ENCODE measurements at places on chromosomes 1 and 21. TPM values are rescaled to one million over a fixed set of nuclear protein-coding genes. Genes with fewer than 3 reads are reported as not detected.

DNA sequence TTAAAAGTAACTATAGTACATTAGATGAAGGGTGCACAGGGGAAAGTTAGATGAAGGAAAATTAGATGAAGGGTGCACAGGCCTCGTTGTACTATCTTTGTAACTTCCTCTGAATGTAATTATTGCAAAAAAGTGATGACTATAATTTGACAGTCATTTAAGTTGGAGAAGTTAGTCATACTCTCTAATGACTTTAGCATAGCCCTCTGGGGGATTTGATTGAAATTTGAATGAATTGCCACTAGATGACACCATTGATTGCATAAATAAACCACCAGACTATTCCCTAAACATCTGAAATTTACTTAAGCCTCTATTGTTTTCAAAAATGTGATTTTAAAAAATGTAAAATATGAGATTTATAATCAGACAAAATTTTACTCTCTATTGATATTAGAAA lies 102.6 kb downstream of the TPR start:
- H3K36me3 ChIP-seq = no peaks in the 10 kb centered on the region
- H3K4me1 ChIP-seq = no peaks in the 10 kb centered on the region
- H3K27me3 ChIP-seq = no peaks in the 10 kb centered on the region
- H3K4me3 ChIP-seq = no peak overlapping the region

DNA sequence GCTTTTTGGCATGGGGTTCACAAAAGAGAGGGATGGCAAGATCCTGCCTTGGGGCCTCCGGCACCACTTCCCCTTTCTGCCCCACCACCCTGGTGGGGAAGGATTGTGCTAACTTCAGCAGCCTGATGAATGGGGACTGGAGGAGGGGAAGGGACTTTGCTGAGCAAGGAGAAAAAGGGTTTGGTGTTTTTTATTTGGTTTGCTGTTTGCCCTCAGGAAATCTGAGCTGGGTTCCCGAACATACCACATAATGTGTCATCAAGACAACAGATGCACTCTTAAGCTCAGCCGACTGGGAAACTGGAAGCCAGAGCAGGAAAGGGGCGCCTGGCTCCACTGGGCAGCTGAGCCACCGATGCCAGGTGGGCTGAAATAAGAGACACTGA lies 19.8 kb downstream of the OLFML2B start:
- no peak overlapping the region for H3K27ac ChIP-seq
- H3K27me3 ChIP-seq = peaks cover 11% of the 10 kb centered on the region
- H3K4me1 ChIP-seq = peaks cover 7% of the 10 kb centered on the region
- DNase-seq = peak; percentile 83
- no peaks in the 10 kb centered on the region for H3K36me3 ChIP-seq
- no peak overlapping the region for H3K4me3 ChIP-seq

GRCh38 chr1:147341246-147341645 lies 98.8 kb downstream of the CHD1L start:
- no peak for DNase-seq
- H3K27me3 ChIP-seq = no peaks in the 10 kb centered on the region
- H3K36me3 ChIP-seq = no peaks in the 10 kb centered on the region
- no peak overlapping the region for H3K27ac ChIP-seq

DNA sequence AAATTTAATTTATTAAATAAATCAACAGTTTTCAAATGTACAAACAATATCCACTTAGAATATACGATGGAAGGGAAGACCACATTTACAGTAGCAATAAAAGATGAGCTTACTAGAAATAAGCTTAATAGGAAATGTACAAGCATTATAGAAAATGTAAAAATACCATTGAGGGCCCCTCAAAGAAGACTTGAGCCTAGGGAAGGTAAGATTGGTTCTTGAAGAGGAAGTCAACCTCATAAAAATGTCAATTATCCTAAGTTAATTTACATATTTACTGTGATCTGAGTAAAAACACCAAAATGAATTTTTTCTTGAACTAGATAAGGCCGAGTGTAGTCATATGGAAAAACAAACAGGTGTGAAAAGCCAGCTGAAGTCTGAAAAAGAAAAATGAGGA lies 39.7 kb upstream of the TRIM67 start:
- H3K36me3 ChIP-seq = no peaks in the 10 kb centered on the region
- no peak overlapping the region for H3K27ac ChIP-seq
- no peak overlapping the region for H3K4me3 ChIP-seq
- no peaks in the 10 kb centered on the region for H3K4me1 ChIP-seq
- no peak for DNase-seq

GRCh38 chr1:203444171-203444576 lies 31.4 kb upstream of the PRELP start:
- H3K27ac ChIP-seq = no peak overlapping the region
- no peak overlapping the region for H3K4me3 ChIP-seq
- peaks cover 39% of the 10 kb centered on the region for H3K27me3 ChIP-seq
- peaks cover 8% of the 10 kb centered on the region for H3K4me1 ChIP-seq
- H3K36me3 ChIP-seq = no peaks in the 10 kb centered on the region
- DNase-seq = no peak

DNA sequence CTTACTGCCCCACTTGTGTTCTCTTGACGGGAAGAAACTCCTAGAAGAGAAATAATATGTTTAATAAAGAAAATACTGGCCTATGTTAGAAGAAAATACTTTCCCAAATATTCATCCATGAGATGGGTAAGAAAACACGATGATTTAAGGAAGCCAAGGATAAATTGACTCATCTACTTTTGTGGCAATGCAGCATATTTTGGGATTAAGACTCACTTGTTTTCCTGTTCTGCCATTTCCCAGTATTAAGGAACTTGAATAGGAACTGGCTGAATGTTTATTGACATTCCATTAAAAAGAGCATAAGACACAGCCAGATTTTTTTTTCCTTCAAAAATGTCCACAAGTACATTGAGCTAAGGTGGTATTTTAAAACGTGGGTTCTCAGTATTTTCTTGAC lies 10.9 kb upstream of the ADAMTS5 start:
- H3K4me1 ChIP-seq = no peaks in the 10 kb centered on the region
- no peak overlapping the region for H3K27ac ChIP-seq
- no peaks in the 10 kb centered on the region for H3K27me3 ChIP-seq

DNA sequence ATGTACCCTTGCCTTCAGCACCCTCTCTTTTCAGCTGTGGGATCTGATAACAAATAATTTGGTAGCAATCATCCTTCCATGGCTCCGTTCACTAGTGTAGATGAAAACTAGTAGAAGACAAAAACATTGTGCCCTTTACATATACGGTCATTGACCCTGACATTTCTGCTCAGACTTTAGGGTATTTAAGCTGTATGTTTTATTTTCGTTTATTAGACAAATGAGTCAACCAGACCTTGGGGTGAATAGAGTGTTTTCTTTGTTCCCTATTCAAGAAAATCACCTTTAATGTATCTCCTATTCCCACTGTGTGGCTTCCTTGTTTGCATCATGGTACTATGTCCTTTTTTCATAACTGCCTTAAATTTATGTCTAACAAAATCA lies 187.3 kb downstream of the VAV3 start:
- no peaks in the 10 kb centered on the region for H3K4me1 ChIP-seq
- H3K4me3 ChIP-seq = no peak overlapping the region
- DNase-seq = no peak
- H3K36me3 ChIP-seq = no peaks in the 10 kb centered on the region

DNA sequence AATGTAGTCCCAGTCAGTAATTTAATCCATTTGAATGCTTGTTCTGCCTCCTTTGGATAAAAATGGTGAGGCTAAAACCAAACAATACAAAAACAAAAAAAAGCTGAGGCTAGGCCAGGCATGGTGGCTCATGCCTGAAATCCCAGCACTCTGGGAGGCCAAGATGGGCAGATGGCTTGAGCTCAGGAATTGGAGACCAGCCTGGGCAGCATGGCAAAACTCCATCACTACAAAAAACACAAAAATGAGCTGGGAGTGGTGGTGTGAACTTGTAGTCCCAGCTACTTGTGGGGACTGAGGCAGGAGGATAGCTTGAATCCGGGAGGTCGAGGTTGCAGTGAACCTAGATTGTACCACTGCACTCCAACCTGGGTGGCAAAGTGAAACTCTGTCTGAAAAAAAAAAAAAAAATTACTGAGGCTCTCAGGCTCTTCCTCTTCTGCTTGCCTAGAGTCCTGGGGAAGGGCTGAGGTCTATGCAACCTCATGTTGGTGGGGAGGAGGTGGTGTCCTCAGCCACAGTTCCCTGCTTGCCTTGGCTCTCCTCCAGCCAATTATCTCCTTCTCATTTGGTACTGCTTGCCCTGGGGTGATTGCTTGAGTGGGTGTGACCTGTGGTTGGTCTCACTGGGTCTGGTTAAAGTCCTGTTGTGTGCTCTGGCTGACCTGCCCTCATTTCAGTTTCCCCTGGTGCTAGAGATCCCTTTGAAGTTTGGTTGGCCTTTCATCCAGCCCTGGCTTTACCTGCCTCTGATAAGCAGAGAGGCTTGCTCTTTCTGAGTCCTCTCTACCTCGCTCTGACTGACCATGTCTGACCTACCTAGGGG lies 20.9 kb downstream of the S1PR1 start:
- no peaks in the 10 kb centered on the region for H3K27me3 ChIP-seq
- no peak overlapping the region for H3K27ac ChIP-seq
- no peak for DNase-seq
- H3K4me1 ChIP-seq = peaks cover 2% of the 10 kb centered on the region
- H3K4me3 ChIP-seq = no peak overlapping the region

DNA sequence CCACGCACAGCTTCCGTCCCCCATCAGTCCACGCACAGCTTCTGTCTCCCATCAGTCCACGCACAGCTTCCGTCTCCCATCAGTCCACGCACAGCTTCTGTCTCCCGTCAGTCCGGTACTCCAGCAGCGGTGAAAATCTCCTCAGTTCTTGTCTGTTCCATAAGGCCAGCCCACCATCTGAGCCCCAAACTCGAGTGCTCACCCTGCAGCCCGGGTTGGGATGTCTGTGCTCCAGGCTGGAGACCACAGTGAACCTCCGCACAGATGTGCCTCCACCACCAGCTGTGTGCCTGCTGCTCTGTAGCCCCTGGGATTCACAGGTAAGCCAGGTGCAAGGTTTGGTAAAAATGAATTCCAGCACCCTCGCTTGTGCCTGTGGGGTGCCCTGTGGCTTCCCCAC lies 258.6 kb downstream of the NPHP4 start:
- no peaks in the 10 kb centered on the region for H3K36me3 ChIP-seq
- no peak overlapping the region for H3K4me3 ChIP-seq
- no peak for DNase-seq
- no peaks in the 10 kb centered on the region for H3K27me3 ChIP-seq

GRCh38 chr1:17059391-17060305 lies 5.8 kb upstream of the SDHB start:
- H3K27me3 ChIP-seq = no peaks in the 10 kb centered on the region
- H3K4me3 ChIP-seq = no peak overlapping the region
- H3K4me1 ChIP-seq = no peaks in the 10 kb centered on the region
- peak; percentile 71 for DNase-seq
- H3K27ac ChIP-seq = no peak overlapping the region

DNA sequence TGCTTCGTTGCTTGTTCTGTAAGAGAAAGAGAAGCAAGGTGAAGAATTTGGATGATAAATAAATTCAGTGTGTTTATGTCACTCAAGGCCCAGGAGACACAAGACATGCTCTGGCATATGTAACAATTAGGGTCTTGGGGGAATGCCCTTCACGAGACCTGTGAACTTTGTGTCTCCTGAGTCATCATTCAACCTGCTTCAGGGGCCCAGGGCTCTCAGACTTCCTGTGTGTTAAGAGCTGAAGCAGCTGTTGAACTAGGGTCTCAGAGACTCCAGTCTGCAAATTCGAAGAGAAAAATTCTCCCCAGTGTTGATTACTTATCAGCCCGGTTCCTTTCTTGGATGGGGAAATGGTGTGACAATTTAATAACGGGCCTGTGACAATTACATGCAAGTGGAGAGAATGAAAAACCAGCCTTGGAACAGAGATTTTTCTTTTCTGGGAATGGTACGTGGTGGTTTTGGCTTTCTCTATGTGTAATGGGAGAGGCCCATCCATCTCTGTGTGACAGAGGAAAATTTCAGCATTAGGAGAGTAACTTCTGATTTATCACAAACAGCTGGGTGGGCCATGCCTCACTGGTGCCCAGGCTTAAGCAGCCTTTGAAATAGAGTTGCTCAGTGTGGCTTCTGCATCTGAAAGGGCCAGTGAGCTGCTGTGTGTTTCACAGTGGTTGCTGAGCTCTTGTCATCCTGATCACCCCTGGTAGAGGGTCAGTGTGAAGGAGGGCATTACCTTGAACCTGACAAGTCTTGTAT lies 22.4 kb downstream of the HUNK start:
- peaks cover 22% of the 10 kb centered on the region for H3K4me1 ChIP-seq
- H3K27me3 ChIP-seq = no peaks in the 10 kb centered on the region
- H3K4me3 ChIP-seq = no peak overlapping the region
- peak; percentile 34 for DNase-seq
- H3K27ac ChIP-seq = no peak overlapping the region
- no peaks in the 10 kb centered on the region for H3K36me3 ChIP-seq

DNA sequence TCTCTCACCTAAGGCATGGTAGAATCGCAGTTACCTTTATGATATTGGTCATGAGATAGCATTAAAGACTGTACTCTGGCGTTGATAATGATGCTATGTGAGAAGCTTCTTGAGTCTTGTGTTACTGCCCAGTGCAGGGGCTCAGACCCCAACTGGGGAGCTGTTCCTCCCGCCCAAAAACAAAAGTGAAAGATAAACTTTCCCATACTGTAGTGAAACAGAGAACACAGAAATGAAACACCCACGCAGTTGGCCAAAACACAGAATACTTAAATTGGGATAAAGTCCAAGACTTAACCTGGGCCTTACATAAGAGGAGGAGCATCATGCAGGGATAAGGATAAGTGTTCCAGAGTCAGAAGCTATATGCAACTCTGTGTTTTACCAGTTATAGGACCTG lies 130.6 kb downstream of the HHIPL2 start:
- H3K4me3 ChIP-seq = no peak overlapping the region
- H3K27ac ChIP-seq = no peak overlapping the region
- no peaks in the 10 kb centered on the region for H3K27me3 ChIP-seq
- no peaks in the 10 kb centered on the region for H3K36me3 ChIP-seq

- H3K4me3 ChIP-seq = no peak overlapping the region
- H3K27ac ChIP-seq = peak overlapping the region; percentile 91
- no peaks in the 10 kb centered on the region for H3K27me3 ChIP-seq
- peaks cover 48% of the 10 kb centered on the region for H3K36me3 ChIP-seq
- peak; percentile 64 for DNase-seq
Observed at GRCh38 chr1:36349241-36349671, 25.8 kb upstream of the EVA1B start.

DNA sequence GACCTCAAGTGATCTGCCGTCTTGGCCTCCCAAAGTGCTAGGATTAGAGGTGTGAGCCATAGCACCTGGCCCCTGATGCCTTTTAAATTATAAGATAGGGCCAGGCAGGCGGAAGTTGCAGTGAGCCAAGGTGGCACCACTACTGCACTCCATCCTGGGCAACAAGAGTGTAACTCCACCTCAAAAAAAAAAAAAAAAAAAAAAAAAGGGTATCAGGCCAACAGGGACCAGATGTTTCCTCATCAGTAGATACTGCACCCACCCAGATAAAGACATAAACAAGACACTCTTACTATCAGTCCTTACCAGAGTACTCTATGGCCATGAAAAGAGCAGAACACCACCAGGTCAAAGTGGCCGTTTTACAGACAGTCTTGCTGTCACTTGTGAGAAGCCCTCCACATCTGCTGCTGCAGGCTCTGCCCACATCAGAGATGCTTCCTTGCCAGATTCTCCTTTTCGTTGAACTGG lies 3.3 kb downstream of the C21orf58 start:
- peaks cover 4% of the 10 kb centered on the region for H3K4me1 ChIP-seq
- H3K27me3 ChIP-seq = no peaks in the 10 kb centered on the region
- no peak overlapping the region for H3K4me3 ChIP-seq
- peak overlapping the region; percentile 2 for H3K27ac ChIP-seq

The RSPH1 gene
- total RNA-seq = not detected

Data from IMR-90 (cell line).